LHCN-M2 (cell line): ENCODE measurements at places on chromosomes 7 and 10.

DNA sequence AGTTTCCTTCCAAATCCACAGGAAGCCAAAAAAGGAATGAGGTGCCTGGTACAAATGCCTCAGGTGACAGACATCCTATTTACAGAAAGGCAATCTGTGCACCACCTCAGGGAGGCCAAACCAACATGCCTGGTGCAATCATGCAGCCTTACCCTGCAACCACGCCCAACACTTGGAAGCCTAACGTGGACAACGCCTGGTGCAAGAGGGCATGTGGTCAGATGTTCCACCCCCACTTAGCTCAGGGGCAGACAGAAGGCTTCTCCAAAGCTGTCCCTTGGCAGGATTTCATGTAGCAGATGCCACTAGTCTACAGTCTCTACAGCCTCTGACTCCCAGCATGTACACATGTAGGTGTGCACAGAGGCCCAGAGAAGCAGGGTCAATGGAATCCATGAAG is 89.5 kb downstream of the KCNMA1 start:
- no peak for DNase-seq

GRCh38 chr10:118624747-118625146 is 29.3 kb upstream of the PRLHR start:
- DNase-seq = no peak

- DNase-seq = no peak
These were observed 223.8 kb downstream of the KIAA1217 start for GRCh38 chr10:24432478-24433416.

- DNase-seq = no peak
These were observed 187.8 kb downstream of the PLPP4 start for GRCh38 chr10:120644556-120645410.

DNA sequence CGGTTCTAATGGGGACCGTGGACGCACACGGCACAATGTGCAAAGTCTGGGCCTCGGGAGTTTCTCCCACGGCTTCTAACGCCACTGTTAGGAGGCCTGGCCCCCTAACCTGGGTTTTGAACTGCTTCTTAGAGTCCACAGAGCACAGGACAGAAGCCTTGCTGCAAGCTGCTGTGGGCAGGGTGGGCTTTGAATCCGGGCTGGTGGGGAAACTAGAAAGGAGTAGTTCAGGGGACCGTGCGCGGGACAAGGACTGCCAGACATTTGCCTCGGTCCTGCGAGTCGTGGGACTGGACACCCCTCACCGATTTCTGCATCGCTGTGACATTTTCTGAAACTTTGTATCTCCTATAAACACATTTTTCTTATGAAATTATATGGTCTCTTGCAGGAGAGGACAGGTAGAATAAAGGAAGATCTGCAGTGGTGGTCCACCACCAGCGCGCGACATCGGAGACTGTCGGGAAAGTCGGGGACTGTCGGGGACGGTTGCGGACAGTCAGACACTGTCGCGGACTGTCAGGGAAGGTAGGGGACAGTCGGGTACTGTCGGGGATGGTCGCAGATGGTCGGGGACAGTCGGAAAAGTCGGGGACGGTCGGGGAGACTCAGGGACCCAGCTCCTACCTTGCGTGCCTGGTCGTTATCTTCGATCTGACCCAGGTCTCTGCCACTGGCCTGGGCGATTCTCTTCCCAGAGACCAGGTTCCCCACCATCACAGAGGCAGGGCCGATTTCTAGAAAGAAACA is 222.1 kb downstream of the ZMYND11 start:
- no peak for DNase-seq
